Hepatocyte (in vitro differentiated cells): ENCODE measurements at places on chromosomes 16 and 17. TPM values are rescaled to one million over a fixed set of nuclear protein-coding genes. Genes with fewer than 3 reads are reported as not detected.
A peak's percentile ranks its signal among the peaks of the same experiment; 100 is the strongest.

DNA sequence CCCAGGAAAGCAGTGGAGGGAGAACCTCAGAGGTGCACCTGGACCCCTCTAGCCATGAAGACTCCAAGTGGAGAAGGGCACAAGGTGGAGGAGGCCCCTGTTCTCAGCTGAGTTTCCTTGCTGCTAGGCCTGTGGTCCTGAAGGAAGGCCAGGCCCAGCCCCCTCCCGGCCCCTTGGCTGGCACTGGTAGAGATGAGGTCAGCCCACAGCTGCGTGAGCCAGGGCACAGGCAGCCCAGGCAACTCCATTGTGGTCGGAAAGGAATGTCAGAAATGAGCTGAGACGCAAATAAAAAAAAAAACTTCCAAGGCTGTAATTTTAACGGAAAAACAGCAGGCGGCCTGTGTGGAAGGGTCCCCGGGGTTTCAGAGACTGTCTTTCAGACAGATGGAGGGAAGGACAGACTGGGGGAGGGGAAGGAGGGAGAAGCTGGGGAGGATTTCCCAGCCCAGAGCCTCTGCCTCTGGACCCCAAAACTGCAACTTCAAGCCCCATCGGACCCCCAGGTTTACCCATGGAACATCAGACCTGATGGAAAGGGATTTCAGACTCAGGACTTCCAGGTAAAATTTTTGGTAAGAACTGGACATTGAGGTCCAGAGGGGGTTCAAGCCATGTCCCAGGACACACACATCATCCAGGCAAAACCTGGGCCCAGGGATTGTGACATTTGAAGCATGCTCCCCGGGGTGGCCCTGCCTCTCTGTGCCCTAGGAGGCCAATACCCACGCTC, 25.6 kb upstream of the MRPS23 start:
- no peak overlapping the region for H3K4me3 ChIP-seq
- peak; percentile 93 for DNase-seq
- H3K36me3 ChIP-seq = no peaks in the 10 kb centered on the region

- no peak for DNase-seq
- H3K4me1 ChIP-seq = peaks cover 22% of the 10 kb centered on the region
- no peaks in the 10 kb centered on the region for H3K27me3 ChIP-seq
- peak overlapping the region; percentile 69 for H3K27ac ChIP-seq
- no peaks in the 10 kb centered on the region for H3K36me3 ChIP-seq
These were observed 1.5 kb upstream of the KRT23 start for GRCh38 chr17:40938981-40939380.

DNA sequence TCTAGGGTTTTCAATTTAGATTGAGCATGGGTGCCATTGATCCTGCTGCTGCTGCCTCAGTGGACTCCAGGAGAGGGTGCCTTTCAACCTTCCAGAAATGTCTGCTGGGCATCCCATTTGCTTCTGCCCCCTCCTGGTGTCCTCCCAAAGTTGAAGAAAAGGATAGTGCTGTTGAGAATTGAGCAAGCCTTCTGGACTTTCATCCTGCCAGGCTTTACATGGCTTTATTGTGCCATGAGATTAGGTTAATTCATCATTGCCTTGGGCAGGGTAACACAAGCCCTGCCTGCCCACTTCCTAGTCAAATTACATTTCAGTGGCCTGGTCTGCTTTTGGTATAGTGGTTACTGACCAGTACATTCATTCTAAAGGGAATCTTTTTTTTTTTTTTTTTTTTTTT, 17.9 kb upstream of the TANGO6 start:
- no peaks in the 10 kb centered on the region for H3K36me3 ChIP-seq
- no peak for DNase-seq
- no peak overlapping the region for H3K4me3 ChIP-seq
- no peak overlapping the region for H3K27ac ChIP-seq
- no peaks in the 10 kb centered on the region for H3K4me1 ChIP-seq

DNA sequence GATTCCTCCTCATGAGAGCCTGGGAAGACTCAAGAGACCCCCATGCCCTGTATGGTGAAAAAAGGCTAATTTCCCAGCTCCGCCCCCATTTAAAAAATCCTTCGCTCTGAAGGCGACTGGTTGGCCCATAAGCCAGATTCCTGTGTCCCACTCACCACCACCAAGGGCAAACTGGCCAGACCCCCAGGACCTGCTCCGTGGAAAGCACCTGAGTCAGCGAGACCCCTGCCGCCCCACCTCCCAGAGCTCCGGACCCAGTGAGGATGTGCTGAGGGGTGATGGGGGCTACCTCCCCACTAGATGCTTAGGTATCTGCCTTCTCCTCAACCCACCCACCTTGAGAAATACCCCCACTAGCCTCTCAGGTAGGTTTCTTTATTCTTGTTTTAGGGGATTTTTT, 42.2 kb downstream of the RBFOX3 start:
- no peaks in the 10 kb centered on the region for H3K27me3 ChIP-seq
- H3K4me1 ChIP-seq = peaks cover 4% of the 10 kb centered on the region
- H3K36me3 ChIP-seq = no peaks in the 10 kb centered on the region
- no peak overlapping the region for H3K27ac ChIP-seq

- no peaks in the 10 kb centered on the region for H3K27me3 ChIP-seq
- H3K4me3 ChIP-seq = no peak overlapping the region
- no peaks in the 10 kb centered on the region for H3K36me3 ChIP-seq
- no peak overlapping the region for H3K27ac ChIP-seq
- peak; percentile 65 for DNase-seq
These were observed 44.5 kb downstream of the LAT start for GRCh38 chr16:29029168-29029994.

- no peak overlapping the region for H3K27ac ChIP-seq
- peaks cover 17% of the 10 kb centered on the region for H3K4me1 ChIP-seq
- DNase-seq = no peak
- no peaks in the 10 kb centered on the region for H3K36me3 ChIP-seq
- H3K4me3 ChIP-seq = no peak overlapping the region
These were observed 138.2 kb downstream of the C16orf95 start for GRCh38 chr16:87178977-87179376.

- no peaks in the 10 kb centered on the region for H3K27me3 ChIP-seq
- peak overlapping the region; percentile 46 for H3K27ac ChIP-seq
- H3K36me3 ChIP-seq = no peaks in the 10 kb centered on the region
- DNase-seq = no peak
- H3K4me3 ChIP-seq = no peak overlapping the region
These were observed 119.7 kb downstream of the RPTOR start for GRCh38 chr17:80664217-80664790.

GRCh38 chr16:81755915-81756614, 23.0 kb upstream of the PLCG2 start:
- H3K36me3 ChIP-seq = no peaks in the 10 kb centered on the region
- no peaks in the 10 kb centered on the region for H3K27me3 ChIP-seq
- no peaks in the 10 kb centered on the region for H3K4me1 ChIP-seq
- no peak overlapping the region for H3K4me3 ChIP-seq

DNA sequence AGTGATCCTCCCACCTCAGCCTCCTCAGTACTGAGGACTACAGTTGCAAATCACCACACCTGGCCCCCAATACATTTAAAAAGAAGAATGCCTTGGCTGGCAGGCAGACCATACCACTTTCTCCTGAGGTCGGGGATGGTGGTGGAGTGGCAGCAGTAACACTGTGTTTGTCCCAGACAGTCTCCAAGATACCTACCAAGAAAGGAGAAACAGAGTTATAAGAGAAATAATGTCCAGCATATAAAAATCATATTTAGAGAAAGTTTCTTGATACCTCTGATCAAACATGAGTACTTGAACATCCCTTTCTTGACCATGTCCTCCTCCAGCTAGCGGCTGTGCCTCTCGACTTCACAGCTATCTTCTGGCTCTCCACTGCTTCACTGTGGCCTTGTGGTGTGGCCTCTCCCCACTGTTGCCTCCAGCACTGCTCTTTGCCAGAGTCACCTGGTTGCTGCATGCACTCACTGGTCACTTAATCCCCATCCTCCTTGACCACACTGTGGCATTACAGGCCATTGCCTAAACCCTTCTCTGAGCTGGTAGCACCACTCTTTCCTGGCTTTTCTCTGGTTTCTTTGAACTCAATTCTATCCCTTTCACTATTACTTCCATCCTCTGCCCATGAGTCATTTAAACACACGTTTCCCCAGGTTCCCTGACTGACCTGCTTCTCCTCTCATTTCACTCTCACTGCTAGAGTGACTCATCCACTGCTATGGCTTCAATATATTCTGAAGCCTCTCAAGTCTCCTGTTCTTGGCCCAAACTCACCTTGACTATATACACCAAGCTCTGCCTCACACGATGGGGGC, 45.2 kb downstream of the XPO6 start:
- H3K4me1 ChIP-seq = no peaks in the 10 kb centered on the region
- no peaks in the 10 kb centered on the region for H3K36me3 ChIP-seq
- no peak overlapping the region for H3K4me3 ChIP-seq
- no peaks in the 10 kb centered on the region for H3K27me3 ChIP-seq

GRCh38 chr17:28667870-28668269, 5.9 kb downstream of the SUPT6H start:
- DNase-seq = no peak
- H3K27me3 ChIP-seq = no peaks in the 10 kb centered on the region
- peaks cover 7% of the 10 kb centered on the region for H3K4me1 ChIP-seq
- H3K27ac ChIP-seq = no peak overlapping the region

GRCh38 chr16:50593410-50594150, 45.4 kb downstream of the NKD1 start:
- no peak for DNase-seq
- H3K4me1 ChIP-seq = peaks cover 3% of the 10 kb centered on the region
- no peak overlapping the region for H3K27ac ChIP-seq
- no peaks in the 10 kb centered on the region for H3K36me3 ChIP-seq

GRCh38 chr17:15247891-15248529, 17.1 kb downstream of the PMP22 start:
- no peaks in the 10 kb centered on the region for H3K4me1 ChIP-seq
- H3K4me3 ChIP-seq = no peak overlapping the region
- no peak for DNase-seq
- H3K27me3 ChIP-seq = no peaks in the 10 kb centered on the region
- no peaks in the 10 kb centered on the region for H3K36me3 ChIP-seq

GRCh38 chr16:24713379-24713778, 16.1 kb upstream of the TNRC6A start:
- no peak for DNase-seq
- no peaks in the 10 kb centered on the region for H3K36me3 ChIP-seq
- no peak overlapping the region for H3K4me3 ChIP-seq

GRCh38 chr16:65384441-65384840, 262.6 kb upstream of the CDH11 start:
- H3K4me3 ChIP-seq = no peak overlapping the region
- no peak overlapping the region for H3K27ac ChIP-seq
- H3K27me3 ChIP-seq = no peaks in the 10 kb centered on the region
- no peaks in the 10 kb centered on the region for H3K36me3 ChIP-seq

DNA sequence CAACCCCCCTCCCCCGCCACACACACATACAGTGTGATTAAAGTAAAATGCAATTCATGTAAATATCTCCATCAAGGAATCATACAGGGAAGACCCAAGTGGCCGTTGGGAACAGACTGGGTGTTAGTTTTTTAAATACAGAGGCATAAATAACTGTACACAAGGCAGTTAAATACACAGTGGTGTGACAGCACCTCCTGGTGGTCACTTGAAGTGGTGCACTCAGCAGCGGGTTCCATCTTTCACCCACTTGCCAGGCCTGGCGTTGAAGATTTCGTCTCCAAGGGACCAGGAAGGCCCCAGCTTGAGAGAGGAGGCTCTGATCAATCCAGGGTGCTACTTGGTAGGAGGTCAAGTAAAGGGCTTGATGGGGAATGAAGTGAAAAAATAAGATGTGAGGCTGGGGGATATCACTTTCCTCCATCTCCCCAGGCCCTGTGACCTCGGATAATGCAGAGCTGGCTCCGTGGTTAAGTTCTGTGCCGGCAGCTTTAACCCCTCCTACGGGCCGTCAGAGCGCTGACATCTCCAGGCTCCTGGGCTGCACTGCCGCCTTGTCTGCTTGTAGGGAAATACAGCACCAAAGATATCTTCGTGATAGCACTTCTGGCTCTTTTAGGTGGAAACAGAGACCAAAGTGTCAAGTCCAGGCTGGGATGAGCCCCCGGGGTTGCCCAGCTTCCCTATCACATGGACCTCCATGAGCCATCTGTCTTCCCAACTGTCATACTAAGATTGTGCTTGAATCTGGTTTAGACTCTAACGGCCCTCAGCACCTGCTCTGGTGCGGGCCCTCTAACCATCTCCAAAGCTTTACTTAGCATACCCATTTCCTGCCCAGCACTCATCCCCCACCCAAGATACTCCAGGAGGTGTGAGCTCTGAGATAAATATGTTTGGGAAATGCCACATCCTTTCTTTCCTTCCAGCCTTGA, 20.7 kb downstream of the LGALS9 start:
- H3K4me1 ChIP-seq = no peaks in the 10 kb centered on the region
- no peak overlapping the region for H3K4me3 ChIP-seq
- DNase-seq = peak; percentile 50
- H3K36me3 ChIP-seq = no peaks in the 10 kb centered on the region

GRCh38 chr17:79168486-79169055, 93.9 kb downstream of the ENGASE start:
- peaks cover 5% of the 10 kb centered on the region for H3K27me3 ChIP-seq
- no peak overlapping the region for H3K27ac ChIP-seq
- no peak overlapping the region for H3K4me3 ChIP-seq
- DNase-seq = no peak

GRCh38 chr16:88714420-88715302, 8.4 kb downstream of the CTU2 start:
- no peaks in the 10 kb centered on the region for H3K36me3 ChIP-seq
- no peaks in the 10 kb centered on the region for H3K4me1 ChIP-seq
- no peak overlapping the region for H3K4me3 ChIP-seq

DNA sequence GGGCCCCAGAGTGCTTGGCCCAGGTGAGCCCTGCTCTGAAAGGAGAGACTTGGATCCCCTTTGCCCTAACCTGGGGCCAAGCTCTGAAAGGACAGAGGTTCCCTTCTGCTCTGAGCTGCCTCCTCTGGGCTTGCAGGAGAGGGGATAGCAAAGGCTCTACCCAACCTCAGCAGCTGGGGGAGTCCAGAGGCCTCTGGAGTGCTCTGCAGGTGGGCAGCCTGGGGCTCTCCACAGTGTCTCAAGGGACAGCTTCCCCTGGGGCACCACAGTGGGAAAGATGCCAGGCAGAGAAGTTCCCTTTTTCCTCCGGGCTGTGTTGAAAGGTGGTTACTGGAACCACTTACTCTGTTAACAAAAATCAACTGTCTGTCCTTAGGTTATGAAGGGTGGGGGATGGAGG, 48.2 kb upstream of the MGAT5B start:
- no peak for DNase-seq
- H3K4me3 ChIP-seq = no peak overlapping the region
- H3K4me1 ChIP-seq = no peaks in the 10 kb centered on the region
- H3K36me3 ChIP-seq = no peaks in the 10 kb centered on the region
- no peak overlapping the region for H3K27ac ChIP-seq

GRCh38 chr17:29111816-29112499, 68.2 kb downstream of the MYO18A start:
- peak; percentile 79 for DNase-seq
- H3K27ac ChIP-seq = no peak overlapping the region
- H3K4me3 ChIP-seq = no peak overlapping the region
- no peaks in the 10 kb centered on the region for H3K27me3 ChIP-seq
- H3K36me3 ChIP-seq = no peaks in the 10 kb centered on the region

- H3K27me3 ChIP-seq = no peaks in the 10 kb centered on the region
- no peaks in the 10 kb centered on the region for H3K36me3 ChIP-seq
- no peak overlapping the region for H3K4me3 ChIP-seq
These were observed 39.9 kb upstream of the MRC2 start for GRCh38 chr17:62587554-62587953.

STARD3 gene
- 61.6 and 76.5 TPM in 2 replicates for total RNA-seq

OR1E2 gene
- total RNA-seq = not detected in 2 replicates

MRC2 gene
- total RNA-seq = 58.4 and 104 TPM in 2 replicates

TNK1 gene
- 8.4 and 11.4 TPM in 2 replicates for total RNA-seq

SPPL2C gene
- total RNA-seq = not detected in 2 replicates

SNAI3 gene
- total RNA-seq = 1.7 and 2.5 TPM in 2 replicates

GPR179 gene
- 0.03 and 0.08 TPM in 2 replicates for total RNA-seq

ITGA2B gene
- 0.77 TPM in 1 of 2 replicates, not detected in the other for total RNA-seq

TUBB3 gene
- 50.0 and 87.2 TPM in 2 replicates for total RNA-seq

PRR11 gene
- total RNA-seq = 3.2 and 3.6 TPM in 2 replicates

ZFPM1 gene
- total RNA-seq = 3.1 and 4.1 TPM in 2 replicates

KIAA0513 gene
- total RNA-seq = 6.9 and 14.9 TPM in 2 replicates

OSGIN1 gene
- 1.9 and 3.3 TPM in 2 replicates for total RNA-seq

ARHGAP44 gene
- total RNA-seq = 3.9 and 4.6 TPM in 2 replicates

KRTAP4-5 gene
- total RNA-seq = not detected in 2 replicates
